ENCODE measurements at places on chromosomes 5 and 9. TPM values are rescaled to one million over a fixed set of nuclear protein-coding genes. Genes with fewer than 3 reads are reported as not detected.

CAPSL gene
- not detected for total RNA-seq

EIF4E1B gene
- not detected for total RNA-seq

KIAA1958 gene
- total RNA-seq = 6.2 TPM

GRCh38 chr9:79946712-79947111 lies 374.9 kb downstream of the TLE4 start:
- DNase-seq = no peak

OLFM1 gene
- 0.19 TPM for total RNA-seq

- DNase-seq = no peak
These were observed 151.8 kb upstream of the VLDLR start for GRCh38 chr9:2469681-2470221.

SPINK6 gene
- total RNA-seq = not detected

GRCh38 chr5:43309637-43310036 lies 3.6 kb downstream of the HMGCS1 start:
- no peak for DNase-seq

Data from naive thymus-derived CD4-positive, alpha-beta T cell (primary cell).